ENCODE measurements at places on chromosomes 7 and 10.

- no peak for DNase-seq
Observed at GRCh38 chr7:104275900-104276299, 52.5 kb upstream of the LHFPL3 start.

DNA sequence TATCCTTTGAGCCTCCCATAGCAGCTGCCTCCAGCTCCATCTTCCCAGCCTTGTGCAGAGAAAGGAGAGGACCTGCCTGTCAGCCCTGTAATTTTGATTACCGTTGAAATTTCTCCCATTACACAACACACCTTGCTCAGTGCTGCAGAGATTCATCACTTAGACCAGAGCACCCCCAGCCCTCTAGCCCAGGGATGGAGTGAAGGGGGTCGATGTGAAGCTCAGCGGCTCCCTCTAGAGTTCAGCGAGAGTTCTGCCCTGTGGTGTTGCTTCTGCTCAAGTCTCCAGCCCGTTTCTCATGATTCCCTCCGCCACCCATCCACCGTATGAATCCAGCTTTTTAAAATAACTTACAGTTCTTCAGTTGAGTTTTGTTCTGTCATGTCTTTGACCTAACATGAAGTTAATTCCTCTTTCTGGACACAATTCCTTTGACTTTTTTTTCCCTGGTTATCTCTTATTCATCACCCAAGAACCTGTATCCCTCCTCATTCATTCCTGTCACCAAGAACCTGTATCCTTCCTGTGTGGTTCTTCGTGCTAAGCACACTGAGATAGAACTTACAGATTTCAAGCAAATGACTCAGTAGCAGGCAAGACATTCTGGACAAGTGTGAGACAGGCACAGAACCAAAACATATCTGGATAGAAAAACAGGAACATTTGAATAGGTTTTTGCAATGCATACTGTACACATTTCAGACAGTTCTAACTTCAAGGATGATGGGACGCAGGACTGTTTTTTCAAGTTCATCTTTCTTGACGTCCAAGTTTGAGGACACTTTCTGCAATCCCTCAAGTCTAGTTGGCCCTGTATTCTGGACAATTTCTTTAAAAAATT is 35.0 kb upstream of the ZNF32 start:
- no peak for DNase-seq

- no peak for DNase-seq
Observed at GRCh38 chr7:70586822-70587221, 545.1 kb upstream of the GALNT17 start.

- no peak for DNase-seq
Observed at GRCh38 chr7:133081119-133081598, 731 bp downstream of the CHCHD3 start.

- DNase-seq: no peak
Observed at GRCh38 chr7:137882261-137882668, 35.5 kb upstream of the DGKI start.

- no peak for DNase-seq
Observed at GRCh38 chr7:129394982-129395914, 39.0 kb upstream of the STRIP2 start.

- peak; percentile 37 for DNase-seq
Observed at GRCh38 chr10:117442944-117443685, 67.9 kb upstream of the PDZD8 start.

DNA sequence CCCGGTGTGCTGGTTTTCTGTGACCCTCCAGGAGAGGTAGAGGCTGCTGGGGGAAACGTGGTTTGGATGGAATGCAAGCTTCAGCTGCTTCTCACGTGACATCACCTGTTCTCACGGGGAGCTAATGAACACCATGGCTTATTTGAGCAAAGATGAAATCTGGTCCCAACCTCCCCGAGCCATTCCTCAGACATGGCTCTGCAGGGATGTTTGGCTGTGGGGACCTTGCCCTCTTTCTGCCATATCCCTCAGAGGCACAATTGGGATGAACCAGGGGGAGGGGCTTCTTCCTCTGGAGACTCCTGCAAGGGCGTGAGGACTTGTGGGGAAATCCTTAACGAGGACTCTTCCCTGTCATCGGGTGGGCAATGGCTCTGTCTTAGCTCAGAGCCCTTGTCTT is 236.8 kb downstream of the TCERG1L start:
- DNase-seq: no peak

GRCh38 chr7:17534348-17534747 is 235.9 kb downstream of the AHR start:
- no peak for DNase-seq

GRCh38 chr10:44322137-44322536 is 62.8 kb downstream of the CXCL12 start:
- DNase-seq: no peak

- DNase-seq: no peak
Observed at GRCh38 chr10:126058104-126058503, 161.7 kb downstream of the FANK1 start.

Measured in activated CD8-positive, alpha-beta memory T cell treated with anti-CD3 and anti-CD28 coated beads for 1 hour (primary cell).